ENCODE measurements at places on chromosomes 13 and 19.
A peak's percentile ranks its signal among the peaks of the same experiment; 100 is the strongest.

GRCh38 chr19:18850471-18851375, 19.0 kb downstream of the UPF1 start:
- DNase-seq, result no peak

DNA sequence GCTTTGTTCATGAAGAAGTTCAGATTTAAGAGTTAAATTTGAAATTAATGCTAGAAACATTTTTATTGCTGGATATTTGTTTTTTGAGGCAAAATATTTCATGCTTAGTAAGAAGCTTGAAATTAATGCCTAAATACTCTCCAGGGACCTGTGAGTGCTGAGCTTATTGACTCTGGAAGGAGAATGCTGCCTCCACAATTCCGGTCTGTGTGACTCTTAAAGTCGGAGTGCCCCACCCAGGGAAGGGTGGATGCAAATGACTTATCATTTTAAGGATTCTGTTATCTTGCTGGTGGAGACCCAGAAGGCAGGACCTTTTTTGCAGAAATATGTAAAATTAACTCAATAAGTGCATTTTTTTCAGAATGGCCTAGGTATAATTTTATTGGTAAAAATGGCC, 143.8 kb upstream of the RXFP2 start:
- no peak for DNase-seq

DNA sequence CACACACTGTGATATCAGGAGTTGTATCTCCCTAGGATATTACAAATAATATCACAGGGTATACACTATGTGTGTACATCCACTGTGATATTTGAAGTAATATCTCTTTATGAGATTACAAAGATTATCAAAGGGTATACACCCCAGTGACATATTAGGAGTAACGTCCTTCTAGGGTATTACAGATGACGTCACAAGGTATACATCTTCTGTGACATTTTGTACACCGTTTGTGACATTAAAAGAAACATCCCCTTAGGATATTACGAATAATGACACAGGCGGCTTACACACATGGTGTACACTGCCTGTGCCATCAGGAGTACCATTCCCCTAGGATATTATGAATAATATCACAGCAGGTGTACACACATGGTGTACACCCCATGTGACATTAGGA, 13.4 kb upstream of the RGCC start:
- DNase-seq, result no peak

GRCh38 chr19:8703223-8703622, 4.6 kb upstream of the ACTL9 start:
- no peak for DNase-seq

GRCh38 chr13:30148171-30148754, 159.1 kb downstream of the KATNAL1 start:
- DNase-seq, result peak; percentile 17

DNA sequence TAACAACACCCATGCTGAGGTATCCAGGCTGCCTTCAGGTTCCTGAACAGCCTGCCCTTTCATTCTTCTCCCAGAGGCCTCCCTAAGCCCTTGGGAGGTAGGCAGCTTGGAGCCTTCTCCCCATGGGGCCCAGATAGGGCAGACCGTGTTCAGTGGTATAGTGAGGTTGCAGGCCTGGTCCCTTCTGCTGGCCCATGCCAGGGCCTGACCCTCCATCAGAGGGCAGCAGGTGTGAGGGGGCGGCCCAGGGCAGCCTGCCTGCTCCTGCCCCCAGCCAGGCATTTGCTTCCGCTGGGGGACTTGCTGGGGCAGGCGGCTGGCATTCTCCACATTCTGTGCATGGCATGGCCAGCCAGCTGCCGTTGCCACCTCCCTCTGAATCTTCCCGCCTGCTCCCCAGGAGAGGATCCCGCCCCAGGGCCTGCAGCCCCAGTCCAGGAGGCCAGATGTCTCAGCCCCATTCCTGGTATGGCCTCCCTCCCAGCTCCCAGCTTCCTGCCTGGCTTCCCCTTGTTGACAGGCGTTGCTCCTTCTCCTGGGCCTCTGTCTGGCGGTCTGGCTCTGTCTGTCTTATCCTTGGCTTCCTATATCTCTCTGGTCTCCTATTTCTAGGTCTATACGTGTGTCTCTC, 8.9 kb downstream of the CIC start:
- DNase-seq, result no peak

DNA sequence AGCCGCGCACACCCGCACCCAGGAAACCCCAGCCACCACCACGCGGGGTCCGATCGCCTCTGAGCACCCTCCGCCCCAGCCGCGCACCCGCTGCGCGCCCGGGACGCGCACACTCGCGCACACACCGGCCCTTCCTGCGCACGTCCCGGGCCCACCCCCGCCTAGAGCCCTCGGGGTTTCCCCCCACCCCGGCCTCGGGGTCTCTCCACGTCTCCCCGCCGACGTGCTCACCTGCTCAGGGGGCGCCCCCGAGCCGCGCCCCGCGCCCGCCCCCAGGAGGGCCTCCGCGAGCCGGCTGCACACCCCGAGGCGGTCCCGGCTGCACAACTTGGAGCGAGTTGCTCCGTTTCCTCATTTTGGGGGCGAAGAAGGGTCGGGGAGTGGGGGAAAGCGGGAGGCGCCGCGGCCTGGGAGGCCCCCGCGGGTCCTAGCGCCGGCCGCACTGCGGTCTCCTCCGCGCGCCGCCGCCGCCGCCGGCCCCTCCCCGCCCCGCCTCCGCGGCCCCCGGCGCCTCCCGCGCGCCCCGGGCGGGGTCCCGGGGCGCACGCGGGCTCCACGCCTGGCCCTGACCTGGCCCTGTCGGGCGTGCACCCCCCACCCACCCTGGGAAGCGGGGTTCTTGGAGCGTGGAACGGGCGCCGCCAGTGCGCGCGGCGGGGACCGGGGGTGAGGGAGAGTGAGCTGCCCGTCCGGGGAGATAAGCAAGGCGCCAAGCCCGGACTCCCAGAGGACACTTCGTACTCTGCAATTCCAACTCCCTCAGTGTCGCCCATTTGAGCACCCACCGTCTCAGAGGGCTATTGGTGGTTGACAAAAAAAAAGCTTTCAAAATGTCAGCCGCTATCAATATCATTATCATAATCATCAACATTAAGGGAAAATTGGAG, at the start of gene MATK:
Gene MATK, minus strand, starts transcription at position 444 of the 887 bp plus-strand sequence. CDS start 1,246 bp downstream, outside the sequence.
- no peak for DNase-seq

GRCh38 chr13:59038824-59039223, 1124.9 kb downstream of the DIAPH3 start:
- DNase-seq, result no peak

DNA sequence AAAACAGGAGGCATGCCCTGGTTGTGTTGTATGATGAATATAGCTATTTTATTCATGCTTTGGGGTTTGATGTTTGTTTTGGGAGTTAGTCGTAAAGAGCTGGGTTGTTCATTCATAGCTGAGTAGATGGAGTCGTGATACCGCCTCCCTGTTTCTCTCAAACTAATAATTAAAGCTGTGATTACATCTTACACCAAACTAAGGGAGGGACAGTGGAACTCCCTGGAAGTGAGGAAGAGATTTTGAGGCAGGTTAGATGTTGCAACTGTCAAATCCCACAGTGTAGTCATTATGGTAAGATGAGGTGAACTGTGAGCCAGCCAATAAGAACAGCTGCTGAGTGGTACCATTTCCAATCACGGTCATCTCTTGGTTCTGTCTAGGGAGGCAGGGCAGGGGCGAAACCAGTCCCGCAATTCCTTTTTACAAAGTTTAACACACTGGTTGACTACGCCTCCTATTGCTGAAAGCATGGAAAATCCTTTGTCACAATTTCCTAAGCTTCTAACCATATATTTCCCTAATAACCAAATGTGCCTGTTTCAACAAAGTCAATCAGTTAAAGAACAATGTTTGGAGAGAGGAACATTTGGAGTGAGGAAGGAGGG, 207.6 kb upstream of the SERP2 start:
- DNase-seq, result no peak

DNA sequence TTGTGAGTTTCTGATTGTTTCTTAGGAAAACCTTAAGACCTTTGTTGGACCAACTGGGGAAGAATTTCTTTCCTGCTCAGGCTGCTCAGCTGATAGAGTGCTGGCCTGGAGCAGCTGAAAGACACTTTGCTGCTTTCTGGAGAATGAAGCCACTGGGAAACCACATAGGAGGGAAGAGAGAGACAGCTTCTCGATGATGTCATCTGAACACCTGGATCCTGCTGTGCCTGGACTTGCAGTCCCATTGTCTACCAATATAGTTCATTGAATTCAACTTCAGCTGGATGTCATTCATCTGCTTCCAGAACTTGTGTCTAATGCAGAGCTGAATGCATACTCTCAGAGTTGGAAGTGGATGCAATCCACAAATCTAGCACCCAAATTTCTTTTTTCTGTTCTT, 34.3 kb upstream of the TSHZ3 start:
- DNase-seq, result no peak

DNA sequence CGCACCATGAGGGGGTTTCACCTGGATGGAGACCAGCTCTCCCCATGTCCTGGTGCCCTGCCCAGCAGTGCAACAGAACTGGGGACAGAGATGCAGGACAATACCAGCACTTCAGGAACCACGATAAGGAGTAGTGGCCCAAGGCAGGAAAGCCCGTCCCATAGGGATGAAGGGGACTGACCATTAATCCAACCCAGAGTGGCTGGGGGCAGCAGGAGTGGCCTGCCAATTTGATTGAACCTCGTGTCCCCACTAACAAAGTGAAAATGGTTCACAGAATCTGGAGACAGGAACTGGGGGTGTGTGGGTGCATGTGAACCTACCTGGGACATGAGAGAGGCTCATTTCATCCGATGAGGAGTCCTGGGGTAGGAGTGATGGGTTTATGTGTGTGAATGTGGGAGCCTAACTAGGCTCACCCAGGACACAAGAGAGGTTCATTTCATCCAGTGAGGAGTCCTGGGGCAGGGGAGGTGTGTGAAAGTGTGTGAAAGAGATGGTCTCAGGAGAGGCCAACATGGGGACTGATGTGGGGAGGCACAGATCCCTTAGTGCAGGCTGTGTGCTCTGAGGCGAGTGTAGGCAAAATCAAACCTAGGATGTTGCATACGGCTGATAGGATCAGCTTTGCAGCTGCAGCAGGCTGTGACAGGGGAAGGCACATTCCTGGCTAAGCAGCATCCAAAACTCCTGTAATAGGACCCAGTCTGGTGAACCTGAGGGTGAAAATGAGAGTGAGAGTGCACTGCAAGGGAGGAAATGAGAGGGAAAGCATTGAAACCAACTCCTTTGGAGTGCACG, 98.2 kb downstream of the ZNF429 start:
- no peak for DNase-seq

- no peak for DNase-seq
Observed at GRCh38 chr13:48776401-48776800, 122.7 kb downstream of the CYSLTR2 start.

- peak; percentile 77 for DNase-seq
Observed at GRCh38 chr19:20247016-20247683, 80.1 kb downstream of the ZNF486 start.

DNA sequence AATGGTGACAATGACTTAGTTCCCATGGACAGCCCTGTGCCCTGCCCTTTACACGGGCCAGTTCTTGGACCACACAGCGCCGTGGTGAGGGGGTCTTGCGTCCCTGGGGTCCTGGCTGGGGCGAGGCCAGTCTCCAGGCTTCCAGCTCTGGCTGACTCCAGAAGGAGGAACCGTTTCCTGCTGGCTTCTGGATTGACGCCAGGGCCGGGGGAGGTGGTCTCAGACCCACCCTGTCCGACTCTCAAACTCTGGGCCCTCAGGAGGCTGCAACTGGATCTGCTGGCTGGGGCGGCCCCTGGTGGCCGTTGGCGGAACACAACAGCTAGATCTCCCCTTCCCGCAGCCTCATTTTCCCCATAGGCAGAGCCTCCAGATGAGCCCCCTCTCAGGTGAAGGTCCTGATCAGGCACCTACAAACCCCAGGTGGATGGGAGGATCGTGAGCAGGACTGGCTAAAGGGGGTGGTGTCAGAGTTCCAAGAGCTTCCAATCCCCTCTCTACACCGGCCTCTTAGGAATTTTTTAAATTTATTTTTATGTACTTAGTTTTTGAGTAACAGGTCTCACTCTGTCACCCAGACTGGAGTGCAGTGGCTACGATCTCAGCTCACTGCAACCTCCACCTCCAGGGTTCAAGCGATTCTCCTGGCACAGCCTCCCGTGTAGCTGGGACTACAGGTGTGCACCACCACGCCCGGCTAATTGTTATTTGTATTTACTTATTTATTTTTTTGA, 8.0 kb downstream of the CCDC194 start:
- DNase-seq, result peak; percentile 74

DNA sequence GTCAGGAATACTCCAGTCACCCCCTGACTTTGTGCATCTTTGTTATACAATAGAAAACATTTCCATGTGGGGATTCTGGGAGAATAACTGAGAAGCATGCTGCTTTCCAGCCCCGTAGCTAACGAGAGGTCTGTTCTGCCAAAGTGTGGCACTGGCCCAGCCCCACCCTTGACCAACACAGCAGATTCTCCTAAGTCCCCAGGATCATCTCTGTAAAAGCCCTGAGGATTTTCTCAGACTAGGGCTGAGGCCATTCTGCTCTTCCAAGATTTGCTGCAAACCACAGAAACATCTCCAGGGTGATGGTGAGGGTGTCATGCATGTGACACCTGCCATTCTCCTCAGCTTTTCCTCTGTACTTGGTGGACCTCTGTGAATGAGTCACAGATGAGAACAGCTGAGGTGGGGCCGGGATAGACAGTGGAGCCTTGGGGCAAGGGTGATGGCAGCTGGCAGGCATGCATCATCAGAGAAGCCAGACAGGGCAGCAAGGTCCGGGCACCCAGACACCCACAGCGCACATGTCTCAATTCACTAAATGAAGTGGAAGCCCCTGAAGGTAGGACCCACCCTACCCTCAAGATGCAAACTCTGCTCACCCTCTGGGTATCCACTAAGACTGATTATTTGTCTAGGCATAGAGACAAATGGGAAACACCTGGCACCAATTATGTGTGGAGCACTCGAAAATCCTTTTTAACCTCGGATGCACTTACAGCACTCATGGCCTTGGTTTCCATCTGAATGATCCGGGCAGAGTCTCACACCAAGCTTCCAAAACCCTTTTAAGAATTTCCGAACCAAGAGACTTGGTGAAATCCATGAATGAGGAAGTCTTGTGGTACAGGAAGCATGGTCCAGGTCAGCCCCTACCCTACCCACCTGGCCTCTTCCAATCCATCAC, 20.1 kb upstream of the DOCK9 start:
- DNase-seq, result no peak

DNA sequence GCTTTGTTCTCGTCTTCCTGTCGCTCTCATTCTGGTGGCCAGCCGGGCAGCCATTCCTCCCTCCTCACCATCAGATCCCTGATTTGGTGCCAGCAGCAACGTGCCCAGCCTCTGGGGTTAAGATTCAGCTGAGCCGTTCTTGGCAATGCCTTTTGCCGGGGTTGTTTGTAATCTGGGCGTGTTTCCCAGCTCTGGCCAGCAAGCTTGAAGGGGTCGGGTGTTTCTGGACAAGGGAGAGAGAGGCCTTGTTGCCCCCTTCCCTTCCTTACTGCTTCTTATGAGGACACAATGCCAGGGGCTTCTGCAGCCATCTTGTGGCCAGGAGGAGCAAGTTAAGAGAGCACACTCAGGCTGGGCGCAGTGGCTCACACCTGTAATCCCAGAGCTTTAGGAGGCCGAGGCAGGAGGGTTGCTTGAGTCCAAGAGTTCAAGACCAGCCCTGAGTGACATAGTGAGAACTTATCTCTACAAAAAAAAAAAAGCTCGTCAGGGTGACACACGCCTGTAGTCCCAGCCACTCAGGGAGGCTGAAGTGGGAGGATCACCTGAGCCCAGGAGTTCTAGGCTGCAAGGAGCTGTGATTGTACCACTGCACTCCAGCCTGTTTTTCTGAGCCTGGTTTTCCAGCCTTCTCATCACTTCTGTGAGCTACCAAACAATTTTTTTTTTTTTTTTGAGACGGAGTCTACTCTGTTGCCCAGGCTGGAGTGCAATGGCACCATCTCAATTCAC, 10.7 kb upstream of the CRTC1 start:
- peak; percentile 39 for DNase-seq

- no peak for DNase-seq
Observed at GRCh38 chr13:26909477-26909876, 148.9 kb upstream of the GPR12 start.

Data from OCI-LY7 (cell line).